ENCODE measurements at places on chromosomes 1 and 21. TPM values are rescaled to one million over a fixed set of nuclear protein-coding genes. Genes with fewer than 3 reads are reported as not detected.

The EVI5 gene
- total RNA-seq: 26.5 TPM

The AVPR1B gene
- total RNA-seq: not detected

The LCE1B gene
- total RNA-seq: not detected

The KRTAP19-1 gene
- not detected for total RNA-seq

The SYTL1 gene
- total RNA-seq: not detected

The RPE65 gene
- total RNA-seq: not detected

The FAAH gene
- 1.5 TPM for total RNA-seq

The HAO2 gene
- not detected for total RNA-seq

The TMEM269 gene
- total RNA-seq: not detected

The AMY2A gene
- not detected for total RNA-seq

The SV2A gene
- 9.4 TPM for total RNA-seq

The SERPINC1 gene
- not detected for total RNA-seq

The NASP gene
- total RNA-seq: 39.3 TPM

The ADCY10 gene
- total RNA-seq: under 0.01 TPM

The NBPF10 gene
- total RNA-seq: 4.3 TPM

The FMOD gene
- 0.59 TPM for total RNA-seq

The HIVEP3 gene
- total RNA-seq: 0.78 TPM
